NCI-H1092 (cell line): ENCODE measurements at places on chromosomes 3 and 15.

- DNase-seq: no peak
Measured at GRCh38 chr3:72418856-72419255, 429.4 kb downstream of the SHQ1 start.

DNA sequence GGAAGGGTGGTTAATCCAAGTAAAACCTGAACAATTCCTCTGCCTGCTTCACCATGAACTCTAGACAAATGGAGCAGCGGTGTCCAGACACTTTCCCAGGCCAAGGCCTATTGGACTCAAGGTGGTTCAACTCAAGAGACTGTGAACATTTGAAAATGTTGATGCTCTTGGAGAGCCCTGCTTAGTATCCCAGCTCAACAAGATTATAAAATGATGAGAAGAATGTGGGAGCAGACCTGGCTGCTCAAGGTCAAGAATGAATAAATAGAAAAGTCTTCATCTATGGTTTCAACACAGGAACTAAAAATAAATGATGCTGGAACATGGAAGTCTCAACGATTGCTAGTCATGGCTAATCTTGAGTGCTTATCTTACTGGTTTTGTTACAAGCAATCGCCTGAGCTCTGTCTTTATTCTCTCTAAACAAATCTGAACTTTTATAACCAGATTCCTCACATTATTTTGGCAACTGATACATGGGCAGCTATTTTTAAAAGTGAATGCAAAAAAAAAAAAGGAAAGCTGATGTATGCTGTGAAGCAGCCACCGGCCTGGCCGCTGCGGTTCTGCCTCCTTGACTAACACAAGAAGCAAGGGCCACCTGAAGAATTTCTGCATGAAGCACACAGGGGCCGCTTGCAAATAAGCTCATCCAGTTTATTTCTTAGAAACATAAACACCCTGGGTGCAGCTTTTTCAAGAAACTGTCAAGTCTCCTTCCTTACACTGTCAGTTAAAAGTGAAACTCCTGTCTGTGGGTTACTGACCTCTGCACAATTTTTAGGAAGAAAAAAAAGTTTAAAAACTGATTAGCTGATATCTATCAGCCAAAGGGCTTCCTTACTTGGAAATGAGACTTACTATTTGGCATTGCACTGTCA is 120.1 kb upstream of the ARHGEF3 start:
- DNase-seq: no peak

GRCh38 chr3:117278424-117279190 is 569.0 kb downstream of the TUSC7 start:
- DNase-seq: no peak

DNA sequence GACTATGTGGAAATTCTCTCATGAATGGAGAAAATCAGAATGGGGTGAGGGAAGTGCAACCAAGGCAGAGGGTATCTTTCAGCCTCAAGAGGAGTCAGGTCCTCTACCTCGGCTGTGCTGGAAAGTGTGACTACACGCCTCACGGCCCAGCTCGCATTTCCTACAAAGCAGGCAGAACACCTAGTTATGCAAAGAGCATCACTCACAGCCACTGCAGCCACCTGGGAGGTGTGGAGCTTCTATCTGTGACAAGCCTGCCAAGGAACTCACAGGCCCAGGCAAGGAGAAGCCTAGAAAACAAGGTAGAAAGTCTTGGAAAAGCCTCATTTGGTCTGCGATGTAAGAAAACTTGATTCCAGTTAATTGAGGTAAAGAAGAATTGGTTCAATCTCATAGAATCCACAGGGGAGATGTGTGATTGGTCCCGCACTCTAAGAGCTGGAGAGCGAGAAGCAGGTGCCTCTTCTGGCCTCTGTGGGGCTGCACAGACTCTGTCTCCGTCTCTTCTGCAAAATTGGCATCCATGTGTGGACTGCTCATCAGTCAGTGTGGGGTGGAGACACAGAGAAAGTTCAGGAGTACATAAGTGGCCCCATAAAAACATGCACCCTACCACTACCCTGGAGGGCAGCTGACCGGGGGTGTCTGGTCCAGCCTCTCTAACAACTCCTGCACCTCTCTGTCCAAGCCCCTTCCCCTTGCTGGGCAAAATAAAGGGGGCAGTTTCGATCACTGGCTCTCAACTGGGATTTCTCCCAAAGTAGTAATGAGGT is 76.8 kb downstream of the TAMM41 start:
- DNase-seq: no peak

GRCh38 chr15:74220475-74221248 is 15.5 kb upstream of the CCDC33 start:
- DNase-seq: no peak

DNA sequence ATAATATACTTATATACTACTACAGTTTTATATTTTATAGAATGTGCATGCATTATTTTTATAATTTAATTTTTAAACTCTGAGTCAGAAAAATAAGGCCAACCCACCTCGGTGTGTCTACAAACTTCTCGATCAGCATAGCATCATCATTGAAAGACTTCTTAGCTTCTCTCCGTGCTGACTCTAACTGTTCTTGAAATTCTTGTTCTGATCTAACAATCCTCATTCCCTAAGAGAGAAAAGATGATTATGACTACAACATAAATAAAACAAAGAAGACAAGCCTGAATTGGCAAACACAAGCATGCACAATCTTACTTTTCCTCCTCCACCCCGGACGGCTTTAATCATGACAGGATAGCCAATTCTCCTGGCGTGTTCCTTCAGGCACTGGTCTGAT is 28.4 kb downstream of the MCCC1 start:
- no peak for DNase-seq

DNA sequence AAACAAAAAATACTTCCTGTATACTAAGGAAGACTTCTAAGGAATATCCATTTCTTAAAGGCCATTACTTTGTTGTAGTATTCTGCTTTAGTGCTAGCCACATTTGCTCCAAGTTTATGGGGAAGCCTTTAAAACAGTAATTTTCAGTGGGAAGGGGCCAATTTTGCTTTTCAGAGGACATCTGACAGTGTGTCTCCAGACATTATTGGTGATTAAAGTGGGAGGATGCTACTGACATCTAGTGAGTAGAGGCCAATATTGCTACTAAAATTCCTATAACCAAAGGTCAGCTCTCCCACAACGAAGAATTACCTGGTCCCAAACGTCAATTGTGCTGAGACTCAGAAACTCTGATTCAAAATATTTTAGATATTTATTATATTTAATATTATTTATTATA is 24.8 kb downstream of the SLC28A2 start:
- no peak for DNase-seq

- no peak for DNase-seq
Measured at GRCh38 chr3:126030455-126030854, 53.5 kb downstream of the SLC41A3 start.

GRCh38 chr3:15646851-15647511 is 45.4 kb downstream of the BTD start:
- DNase-seq: no peak

DNA sequence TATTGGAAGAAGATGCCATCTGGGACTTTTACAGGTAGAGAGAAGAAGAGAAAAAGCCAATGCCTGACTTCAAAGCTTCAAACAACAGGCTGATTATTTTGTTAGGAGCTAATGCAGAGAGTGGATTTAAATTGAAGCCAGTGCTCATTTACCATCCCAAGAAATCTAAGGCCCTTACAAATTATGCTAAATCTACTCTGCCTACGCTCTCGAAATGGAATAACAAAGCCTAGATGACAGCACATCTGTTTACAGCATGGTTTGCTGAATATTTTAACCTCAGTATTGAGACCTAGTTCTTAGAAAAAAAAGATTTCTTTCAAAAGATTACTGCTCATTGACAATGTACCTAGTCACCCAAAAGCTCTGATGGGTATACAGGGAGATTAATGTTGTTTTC is 16.2 kb downstream of the ARL14 start:
- no peak for DNase-seq

DNA sequence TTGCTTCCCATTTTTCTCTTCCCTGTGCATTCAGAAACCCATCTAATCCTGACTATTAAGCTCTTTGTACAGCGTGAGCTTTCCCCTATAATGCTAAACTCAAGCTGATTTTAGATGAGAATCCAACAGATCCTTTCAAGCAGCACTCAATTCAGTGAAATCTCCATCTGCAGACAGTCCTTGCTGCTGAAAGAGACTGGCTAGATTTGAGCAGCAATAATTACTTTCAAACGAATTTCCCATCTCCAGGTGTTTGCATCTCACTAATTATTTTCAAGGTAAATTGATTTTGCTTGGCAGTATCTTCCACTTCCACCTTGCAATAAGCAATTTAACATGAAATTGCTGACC is 49.5 kb upstream of the SLC7A14 start:
- DNase-seq: no peak

GRCh38 chr15:27796405-27797320 is 302.5 kb downstream of the OCA2 start:
- DNase-seq: peak; percentile 15

DNA sequence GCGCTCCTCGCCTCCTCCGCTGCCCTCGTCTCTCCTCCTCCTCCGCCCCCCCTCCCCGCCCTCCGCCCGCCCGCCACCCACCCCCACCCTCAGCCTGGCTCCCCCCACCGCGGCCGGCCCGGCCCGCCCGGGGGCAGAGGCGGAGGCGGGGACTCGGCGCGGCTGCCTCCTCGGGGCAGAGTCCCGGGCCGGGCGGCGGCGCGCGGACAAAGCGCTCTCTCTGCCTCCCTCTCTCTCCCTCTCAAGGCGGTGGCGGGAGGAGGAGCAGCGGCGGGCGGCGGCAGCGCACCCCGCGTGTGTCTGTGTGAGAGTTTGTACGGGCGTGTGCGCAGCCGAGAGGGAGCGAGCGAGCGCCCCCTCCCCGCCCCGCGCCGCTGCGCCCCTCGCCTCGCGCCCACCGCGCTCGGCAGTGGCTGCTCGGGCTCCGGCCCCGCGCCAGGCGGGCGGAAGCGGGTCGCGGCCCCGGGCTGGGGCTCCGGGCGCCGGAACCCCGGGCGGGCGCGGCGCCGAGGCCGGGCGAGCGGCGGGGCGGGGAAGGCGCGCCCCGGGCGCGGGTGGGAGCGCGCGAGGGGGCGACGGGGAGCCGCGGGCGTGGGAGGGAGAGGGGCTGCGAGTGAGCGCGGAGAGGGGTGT is at the start of gene IGF2BP2:
IGF2BP2 (minus strand) TSS at position 37 of the 633 bp plus-strand sequence. CDS start 82 bp downstream, outside the sequence.
- DNase-seq: no peak

GRCh38 chr3:194014756-194015155 is 121.2 kb upstream of the HES1 start:
- DNase-seq: no peak

- DNase-seq: no peak
Measured at GRCh38 chr3:160210799-160211221, 14.4 kb upstream of the C3orf80 start.

DNA sequence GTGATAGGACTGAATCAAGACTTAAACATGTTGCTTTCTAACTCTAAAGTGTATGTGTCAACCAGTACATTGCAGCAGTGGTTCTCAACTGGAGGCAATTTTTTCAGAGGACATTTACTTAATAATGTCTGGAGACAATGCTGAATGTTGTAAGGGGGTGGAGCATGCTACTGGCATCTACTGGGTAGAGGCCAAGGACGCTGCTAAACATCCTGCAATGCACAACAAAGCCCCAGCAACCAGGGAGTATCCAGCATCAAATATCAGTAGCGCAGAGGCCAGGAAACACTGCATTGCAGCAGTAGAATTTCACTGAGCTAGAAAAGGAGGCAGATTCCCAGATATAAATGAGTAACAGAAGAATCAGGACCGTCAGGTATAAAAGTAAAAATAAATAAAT is 79.8 kb upstream of the GRM7 start:
- DNase-seq: no peak

DNA sequence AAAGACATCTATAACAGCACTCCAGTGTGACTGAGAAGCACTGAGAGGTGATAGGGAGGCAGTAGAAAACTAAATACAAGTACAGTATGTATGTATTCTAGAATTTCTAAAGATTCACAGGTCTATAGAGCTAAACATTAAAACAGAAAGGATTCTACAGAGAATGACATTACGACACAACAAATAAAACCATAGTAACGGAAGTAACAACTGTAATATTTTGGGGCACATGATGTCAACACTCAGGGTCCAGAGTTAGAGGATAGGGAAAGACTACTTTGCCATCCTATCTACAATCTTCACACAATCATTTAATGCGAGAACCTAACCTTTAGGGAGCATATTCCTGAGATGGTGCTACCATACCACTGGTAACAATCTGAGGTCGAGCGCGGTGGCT is 13.6 kb downstream of the UBXN7 start:
- no peak for DNase-seq

DNA sequence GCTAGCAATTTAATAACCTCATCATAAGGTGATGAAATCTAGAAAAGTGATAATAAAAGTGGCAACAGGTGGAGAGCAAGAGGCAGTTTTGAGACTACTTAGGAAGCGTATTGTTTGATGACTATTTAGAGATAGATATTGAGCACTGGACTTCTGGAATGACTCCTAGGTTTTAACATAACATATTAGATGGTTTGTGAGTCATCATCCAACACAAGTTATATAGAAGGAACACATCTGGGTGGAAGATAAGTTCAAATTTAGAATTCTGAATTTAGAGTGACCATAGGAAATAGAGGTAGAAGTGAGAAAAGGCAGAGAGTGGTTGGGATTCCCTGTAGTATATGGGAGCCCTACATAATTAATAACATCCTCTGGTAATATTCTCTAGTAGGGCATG is 282.8 kb upstream of the ALCAM start:
- DNase-seq: no peak

DNA sequence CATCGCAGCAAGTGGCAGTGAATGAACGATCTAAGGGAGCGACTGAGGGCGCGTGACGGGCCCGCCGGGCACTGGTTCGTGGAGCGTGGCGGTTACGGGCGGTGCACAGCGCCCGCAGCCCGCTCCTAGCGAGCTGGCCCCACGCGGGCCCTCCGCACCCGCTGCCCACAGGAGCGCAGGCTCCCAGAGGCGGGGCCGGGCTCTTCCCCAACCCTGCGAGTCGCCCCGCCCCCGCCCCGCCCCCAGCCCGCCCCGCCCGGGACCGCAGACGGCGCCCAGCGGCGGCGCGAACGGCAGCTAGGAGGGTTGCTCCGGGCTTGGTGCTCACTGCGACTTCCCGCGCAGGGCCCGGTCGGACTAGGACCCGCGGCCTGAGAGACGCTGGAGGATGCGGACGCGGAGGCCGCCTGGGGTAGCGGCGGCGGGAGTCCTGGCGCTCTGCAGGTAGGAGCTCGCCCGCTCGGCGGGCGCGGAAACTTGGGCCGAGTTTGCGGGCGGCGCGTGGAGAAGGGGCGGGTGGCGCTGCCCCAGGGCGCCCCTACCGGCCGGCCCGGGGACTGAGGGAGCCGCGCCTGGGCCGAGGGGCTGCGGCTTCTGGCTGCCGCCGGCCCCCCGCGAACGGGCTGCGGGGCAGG is at the start of gene C15orf39:
C15orf39 (plus strand) TSS at position 267 of the 635 bp plus-strand sequence. CDS start 4,167 bp downstream, outside the sequence.
- DNase-seq: peak; percentile 29

DNA sequence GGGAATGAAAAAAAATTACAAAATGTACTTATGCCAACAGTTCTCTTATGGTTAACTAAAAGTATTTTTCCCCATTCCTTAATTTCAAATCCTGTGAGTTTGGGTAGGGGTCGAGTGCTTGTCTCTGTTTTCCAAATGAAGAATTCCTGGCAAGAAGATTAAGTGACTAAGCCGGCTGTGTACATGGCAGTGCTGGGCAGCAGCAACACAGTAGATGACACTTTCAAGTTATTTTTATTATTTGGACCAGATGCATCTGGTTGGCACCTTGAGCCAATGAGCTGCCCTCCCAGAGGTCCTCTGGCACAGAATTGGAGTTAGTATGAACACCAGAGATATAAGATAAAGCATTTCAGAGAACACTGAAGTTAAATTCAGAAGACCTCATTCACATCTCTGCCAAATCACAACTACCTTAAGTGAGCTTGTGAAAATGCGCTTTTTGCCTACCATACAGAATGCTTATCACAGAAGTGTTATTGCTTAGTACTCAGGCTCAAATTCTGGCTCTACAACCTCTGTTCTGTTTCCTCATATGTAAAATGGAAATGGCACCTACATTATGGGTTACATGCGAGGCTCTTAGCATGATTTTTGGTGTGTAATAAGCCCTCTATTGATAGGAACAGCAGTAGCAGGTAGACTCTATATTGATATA is 256.9 kb downstream of the UBE2E2 start:
- DNase-seq: no peak
